ENCODE measurements at places on chromosomes 3 and 15.

DNA sequence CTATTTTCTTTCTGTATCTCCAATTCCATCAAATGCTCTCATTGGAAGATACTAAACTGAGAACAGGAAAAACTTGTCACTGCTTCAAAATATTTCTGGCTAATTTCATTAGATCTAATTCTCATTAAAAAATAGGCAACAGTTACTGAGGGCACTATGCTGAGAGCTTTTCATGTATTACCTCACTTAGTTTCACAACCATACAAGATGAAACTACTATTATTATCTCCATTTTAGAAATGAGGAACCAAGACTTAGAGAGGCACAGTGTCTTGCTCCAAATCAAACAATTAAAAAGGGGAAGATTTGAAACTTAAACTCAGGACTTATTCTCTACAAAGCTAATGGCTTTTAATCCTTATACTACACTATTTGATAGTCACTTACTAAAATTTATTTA, 7.2 kb upstream of the OTOL1 start:
- DNase-seq = no peak

- no peak for DNase-seq
Observed at GRCh38 chr3:194740859-194741491, 55.3 kb downstream of the FAM43A start.

DNA sequence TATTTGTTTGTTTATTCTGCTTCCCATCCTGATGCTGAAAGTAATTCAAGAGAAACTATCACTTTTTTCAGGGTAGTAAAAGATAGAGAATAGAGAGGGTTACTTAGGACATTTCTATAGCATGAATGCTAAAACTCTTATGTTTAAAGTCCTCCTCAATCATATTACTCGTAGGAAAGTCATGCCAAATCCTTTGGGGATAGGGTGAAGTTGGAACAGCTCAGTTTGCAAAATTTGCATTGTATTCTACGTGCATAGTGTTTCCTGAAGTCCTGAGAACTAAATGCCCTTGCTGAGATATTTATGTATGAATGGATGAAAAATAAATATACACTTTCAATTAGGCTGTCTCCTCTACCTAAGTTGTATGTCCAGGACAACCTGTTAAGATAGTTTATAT, 14.6 kb downstream of the PLSCR5 start:
- no peak for DNase-seq

GRCh38 chr15:63870487-63871209, 36.9 kb upstream of the HERC1 start:
- no peak for DNase-seq
